ENCODE measurements at places on chromosomes 7 and 10. TPM values are rescaled to one million over a fixed set of nuclear protein-coding genes. Genes with fewer than 3 reads are reported as not detected.

The FAM25G gene
- not detected for total RNA-seq

The TRIM50 gene
- not detected for total RNA-seq

The SEC31B gene
- total RNA-seq, result 1.8 TPM

The GIMAP1 gene
- total RNA-seq, result not detected

The CALN1 gene
- not detected for total RNA-seq

The PRR15 gene
- total RNA-seq, result 1.1 TPM

The TCAF2 gene
- total RNA-seq, result 0.41 TPM

The TPK1 gene
- 2.6 TPM for total RNA-seq

The SPDYE8 gene
- total RNA-seq, result not detected

The SFTPA1 gene
- not detected for total RNA-seq

The TMEM229A gene
- not detected for total RNA-seq

The HOXA4 gene
- 2.7 TPM for total RNA-seq

The AOAH gene
- not detected for total RNA-seq
